ENCODE measurements at places on chromosomes 16 and 17.

DNA sequence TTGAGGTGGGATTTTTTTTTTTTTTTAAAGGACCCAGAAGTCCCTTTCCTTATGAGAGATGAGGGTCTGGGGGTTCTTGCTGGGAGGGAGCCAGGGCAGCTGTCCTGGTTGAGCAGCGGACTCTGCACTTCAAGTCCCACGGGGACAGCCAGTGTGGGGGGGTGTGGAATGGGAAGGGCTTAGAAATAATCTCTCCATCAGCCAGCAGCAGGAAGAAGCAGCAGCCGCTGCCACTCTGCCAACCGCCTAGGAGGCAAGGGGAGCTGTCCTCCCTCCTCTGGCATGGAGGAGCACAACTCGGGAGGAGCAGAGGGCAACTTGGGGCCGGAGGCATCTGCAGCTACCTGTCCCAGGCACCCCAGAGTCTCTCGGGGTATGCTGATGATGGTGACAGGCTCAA is at the start of gene KCNG4:
Gene KCNG4 (minus strand): TSS at position 104 of the 400 bp plus-strand sequence. CDS start 2,527 bp downstream, outside the sequence.
- no peak for DNase-seq

GRCh38 chr16:27752241-27752640 is 202.3 kb downstream of the KATNIP start:
- DNase-seq: no peak

DNA sequence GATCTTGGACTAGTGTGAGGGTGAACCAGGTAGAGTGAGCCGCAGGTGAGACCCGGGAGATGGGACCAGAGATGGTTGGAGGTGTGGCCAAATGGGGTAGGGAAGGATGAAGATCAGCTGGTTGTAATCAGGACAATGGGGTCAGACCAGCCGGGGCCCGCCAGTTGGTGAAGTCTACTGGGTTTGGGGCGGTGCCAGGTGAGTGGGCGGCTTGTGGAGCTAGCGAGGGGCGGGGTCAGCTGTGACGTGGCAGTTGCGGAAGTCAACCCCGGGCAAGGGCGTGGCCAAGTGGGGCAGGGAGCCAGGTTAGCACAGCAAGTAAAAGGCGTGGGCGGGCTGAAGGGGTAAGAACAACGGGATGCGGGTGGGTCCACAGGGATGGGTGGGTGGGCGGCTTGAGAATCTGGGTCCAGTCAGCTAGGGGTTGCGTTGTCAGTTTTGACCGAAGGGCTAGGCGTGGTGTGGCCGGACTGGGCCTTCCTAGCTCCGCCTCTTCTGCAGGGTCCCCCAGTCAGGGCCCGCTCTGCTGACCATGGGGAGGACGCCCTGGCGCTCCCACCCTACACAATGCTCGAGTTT is 25.5 kb upstream of the ALKBH5 start:
- peak; percentile 84 for DNase-seq

DNA sequence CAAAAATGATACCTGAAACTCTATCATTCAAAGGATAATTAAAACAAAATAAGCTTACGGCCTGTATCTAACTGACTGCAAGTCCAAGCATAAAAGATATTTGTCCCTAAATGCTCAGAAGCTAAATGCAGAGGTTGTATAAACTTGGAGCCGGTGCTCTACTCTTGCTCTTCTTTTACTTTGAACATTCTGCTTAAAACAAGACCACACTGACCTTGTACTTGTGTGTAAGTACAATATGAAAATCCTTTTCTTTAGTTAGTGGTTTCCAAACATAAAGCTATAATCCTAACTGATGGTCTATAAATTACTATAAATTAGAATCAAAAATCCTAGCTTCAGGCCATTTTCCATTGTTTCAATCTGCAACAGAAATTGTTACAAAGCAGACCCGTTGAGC is 74.6 kb downstream of the SPAG9 start:
- DNase-seq: no peak

GRCh38 chr17:6753006-6753445 is 2.8 kb upstream of the XAF1 start:
- peak; percentile 81 for DNase-seq

DNA sequence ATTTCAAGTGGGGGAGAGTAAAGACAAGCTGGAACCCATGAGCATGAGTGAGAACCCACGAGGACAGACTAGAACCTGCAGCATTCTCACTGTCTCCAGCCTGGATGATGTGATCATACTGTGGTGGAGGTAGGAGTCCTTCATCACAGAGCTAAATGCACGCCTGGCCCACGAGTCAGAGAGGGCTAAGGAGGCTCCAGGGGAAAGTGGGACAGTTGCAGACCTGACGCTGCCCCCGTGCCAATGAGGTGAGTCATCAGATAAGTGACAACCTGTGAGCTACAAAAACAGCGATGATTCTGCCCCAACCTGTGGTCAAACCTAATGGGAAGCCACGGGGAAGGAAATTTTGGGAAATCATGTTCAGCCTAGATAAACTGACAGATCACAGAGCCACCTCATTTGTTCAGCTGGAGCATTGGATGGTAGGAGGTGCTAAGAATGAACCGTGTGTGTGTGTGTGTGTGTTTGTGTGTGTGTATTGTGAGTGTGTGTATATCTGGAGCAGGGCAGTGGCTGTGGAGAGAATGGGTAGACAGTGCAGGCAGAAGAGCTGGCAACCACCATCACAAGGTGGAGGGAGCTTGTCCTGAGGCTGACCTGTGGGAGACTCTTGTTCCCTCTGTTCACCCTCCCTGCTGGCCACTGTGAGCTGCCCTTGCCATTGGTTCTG is 131.8 kb downstream of the UTP18 start:
- no peak for DNase-seq

GRCh38 chr17:63837480-63837879 is 5.0 kb downstream of the SMARCD2 start:
- no peak for DNase-seq

GRCh38 chr17:79902146-79902791 is 63.0 kb upstream of the CBX4 start:
- no peak for DNase-seq

GRCh38 chr16:77594799-77595596 is 127.3 kb upstream of the NUDT7 start:
- no peak for DNase-seq

DNA sequence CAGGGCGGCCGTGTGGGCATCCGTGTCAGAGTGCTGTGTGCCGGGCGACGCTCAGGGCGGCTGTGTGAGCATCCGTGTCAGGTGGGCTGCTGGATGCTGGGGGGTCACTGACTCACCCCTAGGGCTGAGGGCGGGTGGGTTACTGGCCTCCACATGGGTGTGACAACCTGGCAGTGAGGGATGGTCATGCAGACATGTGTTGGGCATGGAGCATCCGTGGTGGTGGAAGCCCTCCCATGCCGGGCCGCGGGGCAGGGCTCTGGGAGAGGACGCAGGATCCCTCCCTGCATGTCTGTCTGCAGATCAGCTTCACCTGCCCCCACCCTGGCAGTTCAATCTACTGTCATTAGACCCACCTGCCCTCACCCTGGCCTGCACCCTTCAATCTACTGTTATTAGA is 56.3 kb downstream of the METRNL start:
- no peak for DNase-seq

DNA sequence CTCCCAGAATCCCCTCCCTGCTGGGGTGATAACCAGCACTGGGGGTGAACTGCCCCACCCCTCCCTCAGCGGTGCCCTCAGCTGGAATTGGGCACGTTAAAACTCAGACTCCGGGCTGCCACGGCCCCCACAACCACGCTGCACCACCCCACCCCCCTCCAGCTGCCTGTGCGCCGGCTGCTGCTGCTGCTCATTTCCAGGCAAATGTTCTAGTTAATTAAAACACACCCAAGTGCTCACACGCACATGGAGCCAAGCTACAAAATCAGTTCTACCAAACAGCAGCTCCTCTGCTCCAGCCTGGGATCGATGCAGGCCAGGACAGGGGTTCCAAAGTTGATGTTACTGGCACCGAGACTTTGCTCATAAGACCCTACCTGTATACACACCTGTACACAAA is 180.5 kb downstream of the ZNF423 start:
- DNase-seq: no peak

DNA sequence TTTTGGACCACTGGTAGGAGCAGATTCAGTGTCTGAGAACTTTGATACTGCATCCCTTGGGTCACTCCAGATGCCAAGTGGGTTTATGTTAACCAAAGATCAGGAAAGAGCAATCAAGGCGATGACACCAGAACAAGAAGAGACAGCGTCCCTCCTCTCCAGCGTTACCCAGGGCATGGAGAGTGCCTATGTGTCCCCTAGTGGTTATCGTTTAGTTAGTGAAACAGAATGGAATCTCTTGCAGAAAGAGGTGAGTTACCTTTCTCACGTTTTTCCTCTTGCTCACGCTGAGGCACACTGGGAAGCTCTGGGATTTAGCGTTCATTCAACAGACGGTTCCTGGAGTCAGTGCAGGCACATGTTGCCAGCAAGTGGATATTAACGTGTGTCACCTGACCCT is 58.0 kb downstream of the NUP88 start:
- no peak for DNase-seq

GRCh38 chr16:67236563-67237395 is 9.8 kb downstream of the TMEM208 start:
- DNase-seq: peak; percentile 69

DNA sequence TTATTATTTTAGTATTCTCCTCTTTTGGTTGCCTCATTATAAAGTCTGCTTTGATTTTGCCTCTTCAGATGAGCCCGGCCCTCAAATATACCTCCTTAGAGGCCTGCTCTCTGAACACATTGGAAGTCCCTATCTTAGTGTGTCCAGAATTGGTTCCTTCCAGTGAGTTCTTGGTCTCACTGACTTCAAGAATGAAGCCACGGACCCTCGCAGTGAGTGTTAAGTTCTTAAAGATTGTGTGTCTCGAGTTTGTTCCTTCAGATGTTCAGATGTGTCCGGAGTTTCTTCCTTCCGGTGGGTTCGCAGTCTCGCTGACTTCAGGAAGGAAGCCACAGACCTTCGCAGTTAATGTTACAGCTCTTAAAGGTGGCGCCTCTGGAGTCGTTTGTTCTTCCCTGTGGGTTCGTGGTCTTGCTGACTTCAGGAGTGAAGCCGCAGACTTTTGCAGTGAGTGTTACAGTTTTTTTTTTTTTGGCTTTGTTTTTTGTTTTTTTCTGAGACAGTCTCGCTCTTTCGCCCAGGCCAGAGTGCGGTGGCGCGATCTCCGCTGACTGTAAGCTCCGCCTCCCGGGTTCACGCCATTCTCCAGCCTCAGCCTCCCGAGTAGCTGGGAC is 45.8 kb upstream of the NOS2 start:
- no peak for DNase-seq

DNA sequence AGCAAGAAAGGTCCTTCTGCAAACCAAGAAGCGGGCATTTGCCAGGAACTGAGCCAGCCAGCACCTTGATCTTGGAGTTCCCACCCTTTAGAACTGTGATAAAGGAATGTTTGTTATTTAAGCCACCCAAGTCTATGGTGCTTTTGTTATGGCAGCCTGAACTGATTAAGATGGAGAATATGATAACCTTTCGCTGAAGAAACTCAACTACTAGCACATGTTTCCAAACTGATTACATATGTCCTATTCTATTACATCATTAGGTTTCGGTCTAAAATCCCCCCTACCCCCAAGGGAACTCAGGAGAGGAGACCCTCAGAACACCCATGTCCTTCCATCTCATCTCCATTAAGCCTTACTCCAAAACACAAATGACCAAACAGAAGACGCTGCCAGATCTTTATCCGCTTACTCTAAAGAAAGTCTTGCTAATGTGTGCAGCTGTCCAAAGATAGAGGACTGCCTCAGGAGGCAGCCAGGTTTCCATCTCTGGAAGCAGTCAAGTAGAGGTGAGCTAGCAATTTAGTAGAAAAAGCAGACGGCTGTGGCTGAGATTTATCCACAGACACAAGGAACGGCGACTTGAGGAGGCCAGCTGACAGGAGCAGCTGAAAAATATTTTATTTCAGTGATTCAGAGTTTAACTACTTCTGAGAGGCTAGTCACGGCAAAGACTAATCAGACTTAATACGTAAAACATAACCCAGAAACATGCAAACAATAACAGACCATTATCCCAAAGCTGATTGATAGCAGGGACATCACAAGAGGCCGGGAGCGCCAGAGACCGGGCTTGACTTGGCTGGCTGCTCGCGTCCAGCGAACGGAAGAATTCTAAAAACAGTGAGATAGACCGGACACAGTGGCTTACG is 611.4 kb upstream of the CDH5 start:
- DNase-seq: no peak

- no peak for DNase-seq
Measured at GRCh38 chr17:28906706-28907438, 4.0 kb upstream of the DHRS13 start.

DNA sequence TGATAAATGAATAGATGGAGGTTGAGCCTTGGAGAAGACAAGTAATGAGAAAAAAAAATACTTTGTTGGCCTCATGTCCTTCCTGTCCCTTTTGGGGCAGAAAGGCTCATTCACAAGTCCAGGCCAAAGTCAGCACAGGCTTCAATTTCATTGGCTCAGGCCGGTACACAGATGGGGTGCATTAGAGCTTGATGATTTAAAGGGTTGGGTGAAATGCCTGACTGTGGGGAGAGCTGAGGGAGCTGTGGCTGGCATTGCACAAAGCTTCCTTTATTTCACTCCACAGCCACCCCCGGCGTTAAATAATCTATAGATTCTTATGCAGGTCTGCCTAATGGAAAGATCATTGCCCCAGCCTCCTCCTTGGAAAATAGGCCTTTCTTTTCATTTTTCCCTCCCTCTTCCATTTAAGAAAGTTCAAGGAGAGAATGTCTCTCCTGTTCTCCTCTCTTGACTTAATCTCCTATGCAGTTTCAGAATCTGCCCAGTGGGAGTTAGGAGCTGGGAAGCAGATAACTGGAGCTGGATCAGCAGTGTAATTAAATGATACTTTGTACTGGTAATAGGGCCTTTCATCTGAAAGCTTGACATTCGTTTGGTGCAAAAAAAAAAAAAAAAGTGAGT is 24.4 kb downstream of the YPEL2 start:
- DNase-seq: no peak

DNA sequence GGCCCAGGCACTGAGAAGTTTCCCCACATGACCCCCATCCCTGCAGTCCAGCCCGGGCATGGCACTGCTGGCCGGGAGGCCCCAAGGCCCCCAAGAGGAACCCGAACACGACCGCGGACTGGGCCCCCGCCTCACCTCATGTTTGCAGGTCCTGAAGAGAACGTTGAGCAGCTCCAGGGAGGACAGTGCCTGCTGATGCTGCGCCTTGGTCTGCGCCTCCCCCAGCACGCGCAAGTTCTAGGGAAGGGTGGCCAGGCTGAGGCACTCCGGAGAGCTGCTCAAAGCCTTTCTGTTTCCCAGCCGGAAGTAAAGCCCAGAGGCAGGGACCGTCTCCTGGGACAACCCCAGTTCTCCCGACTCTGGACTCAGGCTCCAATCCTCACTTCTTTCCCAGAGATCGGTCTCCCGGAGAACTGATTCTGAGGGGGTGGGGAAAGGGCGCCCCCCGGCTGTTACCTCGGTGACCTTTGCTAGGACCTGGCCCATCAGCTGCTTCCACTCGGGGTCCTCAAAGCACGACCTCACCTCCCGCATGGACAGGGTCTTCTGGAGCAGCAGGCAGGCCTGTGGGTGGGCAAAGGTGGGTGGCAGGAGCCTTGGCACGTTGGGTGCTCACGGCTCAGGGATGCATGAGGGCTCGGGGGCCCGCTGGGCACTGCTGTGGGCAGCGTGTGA is 13.7 kb downstream of the MYBBP1A start:
- no peak for DNase-seq

- DNase-seq: no peak
Measured at GRCh38 chr17:68850749-68851510, 104.3 kb downstream of the ABCA8 start.

GRCh38 chr17:78268951-78269905 is 37.8 kb downstream of the TMEM235 start:
- no peak for DNase-seq

- no peak for DNase-seq
Measured at GRCh38 chr16:3789375-3790099, 72.2 kb upstream of the TRAP1 start.

Data from hepatic stellate cell (primary cell).